ENCODE measurements at places on chromosomes 2 and 18.

DNA sequence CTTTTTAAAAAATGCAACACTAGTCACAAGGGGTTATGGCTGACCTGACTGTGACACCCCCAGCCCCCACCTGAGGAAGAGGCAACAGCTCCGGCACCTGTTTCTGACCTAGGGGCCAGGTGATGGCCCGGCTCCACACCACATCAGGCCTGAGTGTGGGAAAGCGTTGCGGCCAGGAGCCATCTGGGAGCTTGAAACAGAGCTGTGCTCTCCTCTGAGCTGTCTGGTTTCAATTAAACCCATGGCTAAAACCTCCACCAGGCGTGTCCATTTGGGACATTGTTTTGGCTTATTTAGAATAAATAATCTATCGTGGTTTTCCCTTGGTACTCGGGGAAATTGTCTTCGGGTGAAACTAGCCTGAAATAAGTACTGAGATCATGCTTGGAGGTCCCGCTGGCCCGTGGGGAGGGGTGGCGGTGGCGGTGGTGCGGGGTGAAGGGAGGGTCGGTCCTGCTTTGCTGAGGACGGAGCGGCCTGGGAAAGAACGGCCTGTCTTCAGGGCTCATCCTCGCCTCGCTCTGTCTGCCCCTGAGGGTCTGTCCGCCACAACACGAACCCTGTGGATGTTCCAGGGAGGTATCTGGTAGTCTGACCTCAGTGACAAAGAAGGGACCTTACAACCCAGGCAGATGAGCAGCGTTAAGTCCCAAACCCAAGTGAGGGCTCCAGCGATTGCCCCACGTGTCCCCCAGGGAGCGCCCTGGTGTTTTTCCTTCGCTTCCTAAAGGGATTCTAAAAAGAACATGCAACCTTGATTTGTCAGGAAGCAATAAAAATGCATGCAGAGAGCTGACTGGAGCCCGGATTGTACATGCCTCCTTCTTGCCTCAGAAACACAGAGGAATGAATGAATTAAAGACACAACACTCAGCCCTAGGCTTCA is 58.7 kb downstream of the IL1RL2 start:
- DNase-seq: no peak

- DNase-seq: no peak
These were observed 21.0 kb upstream of the C2orf80 start for GRCh38 chr2:208210688-208211451.

DNA sequence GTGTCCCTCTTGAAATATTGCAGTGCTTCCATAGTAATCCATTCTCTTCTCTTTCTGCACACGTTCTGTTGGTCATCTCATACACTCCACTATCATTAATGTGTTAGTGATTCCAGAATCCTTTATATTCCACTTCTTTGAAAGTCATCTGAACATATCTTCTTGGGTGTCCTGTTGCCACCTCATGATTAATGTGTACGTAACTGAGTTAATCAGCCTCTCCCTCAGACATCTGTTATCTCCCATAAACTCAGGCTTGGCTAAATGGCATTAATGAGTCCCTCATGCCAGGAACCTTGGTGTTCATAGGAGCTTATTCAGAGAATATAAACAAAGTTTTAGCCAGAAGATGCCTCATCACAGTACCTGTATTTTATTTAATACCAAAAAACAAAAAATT is 126.4 kb downstream of the NCOA1 start:
- DNase-seq: no peak

GRCh38 chr2:121529439-121530211 is 1.1 kb upstream of the RNU4ATAC start:
- peak; percentile 45 for DNase-seq

GRCh38 chr2:166041613-166042012 is 86.2 kb downstream of the SCN1A start:
- DNase-seq: no peak

- DNase-seq: peak; percentile 48
These were observed 418.8 kb upstream of the SPHKAP start for GRCh38 chr2:228600265-228600664.

GRCh38 chr2:32739664-32740063 is 111.8 kb downstream of the TTC27 start:
- no peak for DNase-seq

GRCh38 chr2:47201224-47201623 is 46.1 kb upstream of the STPG4 start:
- DNase-seq: no peak

DNA sequence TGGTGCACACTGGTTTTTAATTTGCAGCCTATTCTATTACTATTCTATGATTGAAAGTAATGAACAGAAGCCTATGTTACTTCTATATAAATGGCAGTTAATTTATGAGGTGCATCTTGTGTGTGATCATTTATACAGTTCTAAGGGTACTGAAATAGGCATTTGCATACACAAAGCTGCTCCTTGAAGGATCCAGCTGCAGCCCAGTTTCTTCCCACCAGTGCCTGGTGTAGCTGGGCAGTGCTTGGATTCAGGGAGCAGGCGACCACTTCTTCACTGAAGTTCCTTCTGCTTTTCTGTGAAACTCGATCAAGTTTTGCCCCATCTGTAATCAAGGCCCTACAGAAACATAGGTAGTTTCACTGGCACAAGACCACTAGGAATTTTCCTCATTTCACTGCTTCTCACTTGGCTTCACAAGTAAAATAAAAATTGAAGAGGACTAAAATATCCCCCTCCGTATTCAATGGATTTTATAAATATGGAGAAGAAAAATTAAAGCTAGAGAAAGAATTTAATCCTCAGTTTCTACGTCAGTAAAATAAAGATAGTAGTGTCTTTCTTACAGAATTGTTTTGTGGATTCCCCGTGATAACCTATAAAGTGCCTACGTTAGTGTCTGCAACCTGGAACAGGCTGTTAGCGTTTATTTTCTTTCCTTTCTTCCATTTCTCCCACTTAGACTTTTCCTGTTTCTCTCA is 1.7 kb upstream of the LPIN2 start:
- no peak for DNase-seq

GRCh38 chr18:44458777-44459176 is 221.9 kb upstream of the SETBP1 start:
- DNase-seq: peak; percentile 50

- peak; percentile 50 for DNase-seq
These were observed 894.5 kb upstream of the POU3F3 start for GRCh38 chr2:103959174-103960128.

- DNase-seq: no peak
These were observed 27.6 kb downstream of the STAT1 start for GRCh38 chr2:190986221-190986953.

DNA sequence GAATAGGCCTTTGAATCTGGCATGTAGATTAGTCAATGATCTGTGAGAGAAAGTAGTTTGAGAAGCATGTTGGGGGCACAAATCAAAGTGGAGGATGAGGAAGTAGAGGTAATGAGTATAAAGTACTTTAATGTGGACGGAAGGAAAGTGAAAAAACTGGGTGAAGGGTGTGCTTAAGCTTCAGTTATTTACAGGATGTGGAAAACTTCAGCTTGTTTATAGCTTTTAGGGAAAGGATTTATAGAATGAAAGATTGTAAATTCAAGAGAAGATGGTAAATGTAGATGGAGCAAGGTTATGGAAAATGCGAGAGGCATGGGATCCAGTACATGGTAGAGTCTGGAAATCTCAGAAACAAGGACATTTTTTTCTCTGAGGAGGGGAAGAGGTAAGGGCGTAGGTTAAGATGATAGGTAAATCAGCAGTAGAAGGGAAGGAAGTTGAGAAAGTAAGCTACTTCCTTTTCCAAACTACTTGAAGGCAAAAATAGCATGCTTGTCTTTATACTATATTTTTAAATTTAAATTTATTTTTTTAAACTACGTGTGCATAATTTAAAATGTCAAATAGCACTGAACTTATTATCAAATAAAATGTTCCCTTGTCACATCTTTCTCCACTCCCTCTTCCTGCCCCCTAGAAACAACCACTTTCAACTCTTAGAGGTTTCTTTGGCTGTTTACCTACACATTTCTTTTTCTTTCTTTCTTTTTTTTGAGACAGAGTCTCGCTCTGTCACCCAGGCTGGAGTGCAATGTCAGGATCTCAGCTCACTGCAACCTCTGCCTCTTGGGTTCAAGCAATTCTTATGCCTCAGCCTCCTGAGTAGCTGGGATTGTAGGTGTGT is 8.5 kb downstream of the FAM117B start:
- DNase-seq: no peak

- no peak for DNase-seq
These were observed 67.7 kb downstream of the ABI2 start for GRCh38 chr2:203395858-203396257.

- peak; percentile 14 for DNase-seq
These were observed 7.0 kb downstream of the NCKAP5 start for GRCh38 chr2:133561045-133561852.

- peak; percentile 68 for DNase-seq
These were observed 4.4 kb upstream of the KCNIP3 start for GRCh38 chr2:95292623-95293260.

DNA sequence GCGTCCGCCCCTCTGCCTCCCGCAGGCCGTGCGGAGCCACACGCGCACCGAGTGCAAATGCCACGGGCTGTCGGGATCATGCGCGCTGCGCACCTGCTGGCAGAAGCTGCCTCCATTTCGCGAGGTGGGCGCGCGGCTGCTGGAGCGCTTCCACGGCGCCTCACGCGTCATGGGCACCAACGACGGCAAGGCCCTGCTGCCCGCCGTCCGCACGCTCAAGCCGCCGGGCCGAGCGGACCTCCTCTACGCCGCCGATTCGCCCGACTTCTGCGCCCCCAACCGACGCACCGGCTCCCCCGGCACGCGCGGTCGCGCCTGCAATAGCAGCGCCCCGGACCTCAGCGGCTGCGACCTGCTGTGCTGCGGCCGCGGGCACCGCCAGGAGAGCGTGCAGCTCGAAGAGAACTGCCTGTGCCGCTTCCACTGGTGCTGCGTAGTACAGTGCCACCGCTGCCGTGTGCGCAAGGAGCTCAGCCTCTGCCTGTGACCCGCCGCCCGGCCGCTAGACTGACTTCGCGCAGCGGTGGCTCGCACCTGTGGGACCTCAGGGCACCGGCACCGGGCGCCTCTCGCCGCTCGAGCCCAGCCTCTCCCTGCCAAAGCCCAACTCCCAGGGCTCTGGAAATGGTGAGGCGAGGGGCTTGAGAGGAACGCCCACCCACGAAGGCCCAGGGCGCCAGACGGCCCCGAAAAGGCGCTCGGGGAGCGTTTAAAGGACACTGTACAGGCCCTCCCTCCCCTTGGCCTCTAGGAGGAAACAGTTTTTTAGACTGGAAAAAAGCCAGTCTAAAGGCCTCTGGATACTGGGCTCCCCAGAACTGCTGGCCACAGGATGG is 7.1 kb upstream of the WNT10A start:
- no peak for DNase-seq

DNA sequence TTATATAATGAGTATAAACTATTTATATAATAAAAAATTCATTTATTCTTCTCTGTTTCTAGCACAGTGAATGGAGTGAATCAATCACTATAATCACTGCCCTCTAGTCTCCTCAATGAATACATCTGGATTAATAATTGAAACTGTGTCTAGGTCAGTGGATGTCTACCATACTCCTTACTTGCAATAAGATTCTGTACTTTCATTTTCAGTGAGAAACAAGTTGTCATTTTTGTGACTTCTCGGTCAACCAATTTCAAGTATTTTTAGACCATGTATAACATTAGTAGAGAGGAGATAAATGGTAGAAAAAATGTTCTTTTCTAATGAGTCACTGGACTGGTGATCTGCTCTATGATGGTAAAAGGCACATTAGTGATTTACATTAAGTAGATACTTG is 799.6 kb upstream of the CHAC2 start:
- DNase-seq: no peak

DNA sequence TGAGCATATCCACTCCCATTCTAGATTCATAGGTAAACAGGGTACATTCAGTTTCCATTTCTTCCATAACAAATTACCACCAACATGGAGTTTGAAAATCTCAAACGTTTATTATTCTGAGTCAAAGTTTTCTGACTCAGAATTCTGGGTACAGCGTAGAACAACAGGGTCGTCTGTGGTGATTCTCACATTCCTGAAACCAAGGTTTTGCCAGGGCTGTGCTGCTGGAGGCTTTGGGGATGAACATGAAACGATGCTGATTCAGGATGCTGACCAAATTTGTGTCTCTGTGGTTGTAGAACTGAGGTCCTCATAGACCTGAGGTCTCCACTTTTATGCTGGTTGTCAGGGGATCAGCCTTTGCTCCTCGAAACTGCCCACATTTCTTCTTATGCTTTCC is 255.7 kb downstream of the DSEL start:
- DNase-seq: no peak

GRCh38 chr2:119160361-119160990 is 1.9 kb upstream of the C1QL2 start:
- peak; percentile 26 for DNase-seq

DNA sequence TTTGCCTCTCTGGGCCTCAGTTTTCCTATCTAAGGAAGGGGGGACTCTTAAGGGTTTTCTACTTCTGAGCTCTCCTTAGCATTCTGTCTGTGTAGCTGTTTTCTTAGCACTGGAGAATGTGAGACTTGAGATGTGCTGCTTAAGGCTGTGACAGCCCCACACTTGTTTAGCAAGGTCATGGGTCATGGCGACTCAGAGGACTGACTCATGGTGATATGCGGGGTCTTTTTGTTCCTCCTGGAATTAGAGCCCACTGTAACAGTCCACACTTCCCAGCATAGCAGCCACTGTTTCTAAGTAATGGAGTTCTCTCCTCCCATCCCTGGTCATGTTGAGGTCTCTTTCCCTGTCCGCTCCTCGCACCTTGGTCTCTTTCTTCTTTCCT is 4.1 kb upstream of the LPIN1 start:
- no peak for DNase-seq

DNA sequence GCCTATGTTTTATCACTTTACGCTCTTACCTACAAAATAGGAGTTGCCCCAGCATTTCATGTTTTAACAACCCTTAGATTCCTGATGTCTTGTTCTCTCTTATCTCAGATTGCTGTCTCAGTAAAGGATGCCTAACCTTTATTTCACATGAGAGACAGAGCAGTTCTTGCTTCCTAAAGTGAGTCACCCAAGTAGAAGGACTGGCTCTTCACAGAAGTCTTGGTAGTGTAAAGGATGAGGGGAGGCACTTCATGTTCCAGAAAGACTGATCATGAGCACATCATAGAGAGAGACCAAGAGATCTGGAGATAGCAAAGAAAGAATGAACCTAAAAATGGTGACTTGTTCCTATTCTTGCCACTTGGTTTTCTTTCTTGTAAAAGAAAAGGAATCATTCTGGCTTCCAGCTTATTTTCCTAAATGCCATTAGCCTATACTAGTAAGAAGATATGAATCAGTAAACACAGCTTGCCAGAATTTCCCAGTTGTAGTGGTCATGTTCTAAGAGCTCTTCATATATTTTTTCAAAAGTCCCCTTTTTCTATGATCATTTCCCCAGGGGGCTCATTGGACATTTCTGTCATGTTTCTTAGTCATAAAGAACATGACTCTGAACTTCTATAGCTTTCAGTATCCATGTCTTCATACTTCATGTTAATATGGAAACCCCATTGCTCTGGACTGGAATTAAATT is 54.9 kb downstream of the MAPRE2 start:
- DNase-seq: no peak

DNA sequence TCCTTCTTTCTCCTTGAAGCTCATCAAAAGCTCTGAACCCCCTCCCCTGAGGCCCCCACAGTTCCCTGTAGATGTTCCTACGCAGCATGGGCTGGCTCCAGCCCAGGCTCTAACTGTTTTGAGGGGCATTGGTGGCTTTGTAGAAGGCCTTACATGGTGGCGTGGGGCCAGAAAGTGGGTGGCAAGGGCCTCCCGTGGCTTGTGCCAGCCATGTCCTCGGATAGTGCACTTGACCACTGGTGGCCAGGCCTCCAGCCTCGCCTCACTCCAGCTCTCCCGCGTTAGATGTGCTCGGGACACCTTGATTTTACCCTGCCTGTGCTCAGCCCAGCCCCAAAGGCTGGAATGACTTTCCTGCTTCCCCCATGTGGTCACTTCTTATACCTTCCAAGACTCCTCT is 92.9 kb downstream of the TWIST2 start:
- DNase-seq: no peak
